ENCODE measurements at places on chromosomes 13 and 19.

GRCh38 chr13:25906191-25906661 lies 145.6 kb downstream of the SHISA2 start:
- DNase-seq, result no peak

DNA sequence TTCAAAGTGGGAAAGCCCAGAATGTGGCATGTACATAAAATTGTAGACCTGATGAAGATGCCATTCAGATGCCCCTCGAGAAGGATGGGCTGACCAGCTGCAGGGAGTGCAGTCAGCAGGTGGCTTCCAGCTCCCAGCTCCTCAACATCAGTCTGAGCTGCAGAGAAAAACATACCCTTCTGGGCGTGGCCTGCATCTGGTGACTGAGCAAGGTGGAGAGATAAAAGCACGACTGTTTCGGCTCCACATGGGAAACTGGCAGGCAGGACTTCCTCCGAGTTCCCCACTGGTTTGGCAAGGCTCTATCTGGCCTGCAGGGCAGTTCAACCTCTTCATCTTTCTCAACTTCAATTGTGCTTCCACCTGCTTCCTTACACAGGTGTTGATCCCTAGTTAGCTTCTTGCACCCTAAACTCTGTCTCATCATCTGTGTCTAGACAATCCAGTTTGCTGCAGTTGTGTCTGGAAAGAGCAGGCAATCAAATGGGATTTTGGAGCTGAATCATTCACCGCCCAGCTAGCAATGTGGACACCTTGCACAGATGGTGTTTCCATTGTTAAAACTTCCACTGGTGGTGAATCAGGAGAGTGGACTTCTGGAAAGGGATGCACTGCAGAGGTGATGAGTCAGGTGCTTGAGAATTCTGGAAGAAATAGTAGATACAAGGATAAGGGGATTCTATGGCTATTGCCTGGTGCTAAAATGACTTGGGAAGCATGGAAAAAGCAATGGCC lies 56.8 kb downstream of the POLR1D start:
- no peak for DNase-seq

DNA sequence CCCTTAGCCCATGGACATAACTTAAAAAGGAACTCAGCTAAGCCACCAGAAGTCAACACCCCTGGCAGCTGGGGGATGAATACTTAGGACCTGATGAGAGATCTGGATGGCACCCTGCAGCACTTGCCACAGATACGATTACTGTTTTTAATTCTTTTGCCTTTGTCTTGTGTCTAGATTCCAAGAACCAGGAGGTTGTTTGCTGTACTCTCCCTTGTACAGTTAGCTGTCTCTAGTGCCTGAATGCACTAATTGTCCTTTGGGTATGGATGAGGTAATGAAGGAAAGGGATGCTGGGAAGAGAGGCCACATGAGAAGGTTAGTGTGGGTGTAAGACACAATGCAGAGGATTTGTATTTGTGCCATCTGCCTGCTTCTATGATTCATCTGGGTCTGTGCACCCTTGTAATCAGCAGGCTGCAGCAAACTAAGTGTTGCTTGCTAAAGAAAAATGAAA lies 385.8 kb downstream of the KCNRG start:
- DNase-seq, result no peak

DNA sequence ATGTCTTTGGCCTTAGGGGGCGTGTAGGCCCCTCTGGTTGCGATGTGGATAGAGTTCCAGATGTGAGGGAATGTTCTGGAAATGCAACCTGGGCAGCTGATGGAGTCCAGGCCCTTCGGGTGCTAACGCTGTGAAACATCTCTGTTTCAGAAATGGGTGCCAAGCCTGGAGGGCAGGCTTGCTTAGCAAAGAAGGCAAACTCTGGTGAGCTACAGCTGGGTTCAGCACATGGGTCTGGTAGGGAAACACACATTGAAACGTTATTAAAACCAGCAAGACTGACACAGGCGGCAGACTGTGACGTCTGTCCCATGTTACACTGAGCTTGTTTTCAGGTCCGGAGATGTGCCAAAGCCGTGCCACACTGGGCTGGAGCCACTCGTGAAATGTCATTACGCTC lies 8.6 kb upstream of the CDC16 start:
- DNase-seq, result no peak

- DNase-seq, result no peak
These were observed 5.1 kb downstream of the DNMT1 start for GRCh38 chr19:10189616-10190015.

DNA sequence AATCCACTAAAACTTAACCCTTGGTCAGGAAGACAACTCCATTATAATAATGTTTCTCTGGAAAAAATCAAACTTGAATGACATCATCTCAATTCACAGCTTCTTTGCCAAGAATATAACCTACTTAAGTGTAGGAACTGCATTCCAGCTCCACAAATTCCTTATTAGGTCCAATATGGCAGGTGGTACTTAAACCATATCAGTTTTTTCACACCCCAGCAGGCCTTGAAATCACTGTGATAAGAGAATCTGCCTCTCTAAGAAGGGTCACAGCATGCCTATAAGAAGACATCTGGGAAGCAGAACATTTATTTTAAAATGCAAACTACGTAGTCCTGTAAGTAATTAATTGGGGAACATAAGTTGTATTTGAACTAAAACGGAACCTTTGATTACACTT lies 687.8 kb downstream of the DIAPH3 start:
- no peak for DNase-seq

DNA sequence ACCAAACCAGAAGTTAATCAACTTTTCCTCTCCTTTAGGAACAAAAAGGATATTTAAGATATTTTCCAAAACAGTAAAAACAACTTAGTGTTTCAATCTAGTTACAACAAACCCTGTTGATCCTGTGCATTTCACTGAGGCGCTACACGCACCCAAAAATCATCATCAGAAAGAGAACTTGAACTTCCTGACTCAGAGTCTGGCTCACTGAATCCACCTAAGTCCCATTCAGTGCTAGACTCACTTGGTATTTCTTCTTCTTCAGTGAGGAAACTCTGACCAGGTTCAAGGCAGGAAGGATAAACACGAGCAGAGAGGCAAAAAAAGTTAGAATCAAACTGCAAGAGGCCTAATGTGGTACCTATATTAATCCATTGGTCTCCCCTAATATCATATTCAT lies 2.2 kb downstream of the KBTBD6 start:
- DNase-seq, result no peak

GRCh38 chr19:55441692-55442321 lies 1.3 kb downstream of the SHISA7 start:
- no peak for DNase-seq

GRCh38 chr13:109331011-109331433 lies 455.4 kb downstream of the IRS2 start:
- DNase-seq, result no peak

GRCh38 chr13:45833663-45834375 lies 17.7 kb downstream of the SIAH3 start:
- DNase-seq, result no peak

GRCh38 chr19:13872339-13872694 lies 4.6 kb upstream of the NANOS3 start:
- DNase-seq, result no peak

DNA sequence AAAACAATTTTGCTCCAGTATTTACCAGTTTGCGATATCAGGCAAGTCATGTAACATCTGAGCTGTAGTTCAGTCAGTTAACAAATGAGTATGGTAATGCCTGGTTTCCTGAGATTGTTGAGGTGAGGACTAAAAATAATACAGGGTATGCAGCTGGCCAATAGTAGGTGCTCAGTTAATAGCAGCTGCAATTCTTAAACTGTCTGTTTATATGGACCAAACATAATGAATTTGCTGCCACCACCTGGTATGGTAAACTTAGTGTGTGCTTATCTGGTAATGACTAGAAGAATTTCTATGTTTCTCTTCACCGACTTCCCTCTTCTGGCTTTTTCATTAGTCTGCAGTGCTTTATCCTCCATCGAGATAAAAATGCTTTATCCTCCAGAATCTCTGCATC lies 9.1 kb downstream of the ZMYM2 start:
- DNase-seq, result no peak

GRCh38 chr13:85543144-85543543 lies 256.1 kb downstream of the SLITRK6 start:
- DNase-seq, result no peak

DNA sequence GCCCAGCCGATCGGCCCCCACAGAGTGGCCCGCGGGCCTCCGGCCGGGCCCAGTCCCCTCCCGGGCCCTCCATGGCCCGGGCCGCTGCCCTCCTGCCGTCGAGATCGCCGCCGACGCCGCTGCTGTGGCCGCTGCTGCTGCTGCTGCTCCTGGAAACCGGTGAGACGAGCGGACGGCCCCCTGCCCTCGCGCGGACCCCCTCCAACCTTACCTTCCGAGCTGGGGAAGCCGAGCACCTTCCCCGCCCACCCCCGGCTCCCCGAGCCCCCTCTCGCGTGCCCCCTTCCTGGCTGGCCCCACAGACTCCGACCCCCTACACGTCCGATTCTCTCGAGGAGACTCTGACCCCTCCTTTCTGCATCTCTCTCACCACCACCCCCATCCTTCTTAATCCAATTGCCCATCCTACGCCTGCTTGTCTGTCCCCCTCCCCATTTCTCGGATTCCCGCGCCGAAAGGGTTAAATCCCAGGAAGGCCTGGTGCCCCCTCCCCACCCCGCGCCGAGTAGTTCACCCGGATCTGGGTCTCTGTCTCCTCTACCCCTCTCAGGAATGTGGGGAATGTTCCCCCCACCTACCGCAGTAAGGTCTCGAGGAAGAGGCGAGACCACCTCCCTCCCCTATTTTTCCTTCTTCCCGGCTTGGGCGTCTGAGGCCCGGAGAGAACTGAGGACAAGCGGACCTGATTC lies 502 bp downstream of the NECTIN2 start:
- no peak for DNase-seq

GRCh38 chr13:31159306-31159705 lies 2.4 kb downstream of the HSPH1 start:
- no peak for DNase-seq

DNA sequence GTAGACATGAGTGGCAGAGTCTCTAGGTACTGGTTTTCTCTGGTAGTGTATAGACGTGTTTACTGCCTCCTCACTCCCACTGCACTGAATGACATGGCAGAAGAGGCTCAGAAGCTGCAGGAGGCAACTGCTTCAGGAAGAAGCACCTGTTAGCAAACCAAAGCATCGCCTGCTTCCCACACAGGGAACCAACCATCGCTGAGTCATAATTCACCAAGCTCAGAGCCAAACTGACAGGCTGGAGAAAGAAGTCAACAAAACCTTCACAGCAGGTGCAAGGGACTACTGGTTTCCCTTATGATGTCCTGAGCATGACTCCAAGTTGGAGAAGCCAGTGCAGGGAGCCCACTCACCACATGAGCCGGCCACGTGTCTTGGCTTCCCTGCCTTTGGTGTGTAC lies 69.8 kb downstream of the KCTD12 start:
- no peak for DNase-seq

GRCh38 chr19:45103156-45103507 lies 10.2 kb downstream of the PPP1R37 start:
- no peak for DNase-seq

GRCh38 chr13:40974460-40975407 lies 44.4 kb downstream of the ELF1 start:
- no peak for DNase-seq

DNA sequence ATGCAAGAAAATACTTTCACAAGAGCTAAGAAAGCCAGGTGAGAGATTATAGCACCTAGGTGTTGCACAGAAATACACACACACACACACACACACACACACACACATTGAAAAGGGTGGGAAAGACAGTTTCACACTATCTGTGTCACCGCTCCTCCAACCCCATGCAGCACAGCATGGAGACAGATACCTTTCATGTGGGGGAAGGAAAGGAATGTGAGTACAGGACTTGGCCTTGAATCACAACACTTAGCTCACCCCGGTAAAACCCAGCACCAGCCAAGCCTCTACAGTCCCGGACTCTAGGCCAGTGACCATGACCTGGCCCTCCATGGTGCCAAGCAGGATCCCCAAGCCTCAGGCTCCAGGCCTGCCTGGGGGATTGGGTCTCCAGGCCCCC lies 462.0 kb upstream of the SPRY2 start:
- DNase-seq, result no peak

GRCh38 chr13:85500696-85501256 lies 298.4 kb downstream of the SLITRK6 start:
- DNase-seq, result no peak

- no peak for DNase-seq
These were observed 30.9 kb downstream of the POU4F1 start for GRCh38 chr13:78572459-78572858.

DNA sequence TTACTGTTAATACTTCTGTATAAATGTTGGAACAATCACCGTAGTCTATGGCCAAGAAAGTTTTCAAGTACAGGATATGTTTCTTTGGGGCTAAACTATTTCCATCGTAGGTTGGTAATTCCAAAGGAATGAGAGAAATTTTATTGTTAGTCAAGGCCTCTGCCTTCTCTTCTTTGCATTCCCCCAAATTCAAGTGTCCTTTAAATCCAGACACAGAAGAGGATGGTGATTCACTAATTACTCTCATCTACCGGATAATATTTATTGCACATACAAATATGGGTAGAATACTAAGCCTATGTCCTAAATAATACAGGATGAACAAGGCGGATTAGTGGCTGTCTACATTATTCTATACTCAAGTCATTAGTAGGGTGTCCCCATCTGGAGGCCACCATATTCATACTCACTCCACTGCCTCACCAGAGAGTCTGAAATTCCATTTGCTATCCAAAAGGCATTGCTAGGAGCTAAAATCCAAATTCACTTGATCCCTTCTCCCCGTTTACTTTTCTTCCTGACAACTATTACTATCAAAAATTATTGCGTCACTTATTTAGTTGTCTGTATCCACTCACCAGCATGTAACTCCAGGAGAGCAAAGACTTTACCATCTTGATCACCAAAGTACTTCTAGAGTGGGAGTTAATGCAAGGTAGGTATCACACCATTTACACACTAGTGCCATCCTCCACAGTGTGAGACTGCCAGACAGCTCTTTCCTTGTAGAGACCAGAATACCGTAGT lies 82.4 kb upstream of the SGCG start:
- no peak for DNase-seq

- DNase-seq, result no peak
These were observed 18.6 kb downstream of the TMEM255B start for GRCh38 chr13:113777311-113778260.

- DNase-seq, result no peak
These were observed 52.7 kb downstream of the TRPM4 start for GRCh38 chr19:49210108-49210900.

DNA sequence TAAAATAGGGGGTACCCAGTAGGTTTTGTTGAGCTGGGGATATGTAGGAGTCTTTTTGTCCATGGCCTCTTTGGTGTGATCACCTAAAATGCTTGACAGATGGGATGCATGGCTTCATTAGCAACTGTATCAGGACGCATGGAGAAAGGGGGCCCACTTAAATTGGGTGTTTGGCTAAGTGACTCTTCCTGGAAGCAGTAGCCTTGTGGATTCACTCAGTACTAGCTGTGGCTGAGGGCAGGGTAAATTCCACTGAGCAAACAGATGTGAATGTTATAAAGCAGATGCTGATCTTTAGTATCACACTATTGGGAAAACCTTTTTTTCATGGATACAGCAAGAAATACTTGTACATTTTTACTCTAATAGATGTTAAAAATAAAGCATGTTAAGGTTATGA lies 140.0 kb downstream of the FGF14 start:
- no peak for DNase-seq

Measured in stimulated activated CD4-positive, alpha-beta T cell treated with anti-CD3 and anti-CD28 coated beads, TNF-alpha, amount 100 ng/mL, for 4 hours (primary cell).